DMS53 (cell line): ENCODE measurements at places on chromosomes 12 and 14.

GRCh38 chr12:53198486-53199110 lies 8.5 kb downstream of the ITGB7 start:
- DNase-seq: peak; percentile 65

- no peak for DNase-seq
Observed at GRCh38 chr12:41103614-41104013, 84.5 kb upstream of the PDZRN4 start.

- peak; percentile 17 for DNase-seq
Observed at GRCh38 chr12:14833952-14834351, 9.4 kb downstream of the ART4 start.

DNA sequence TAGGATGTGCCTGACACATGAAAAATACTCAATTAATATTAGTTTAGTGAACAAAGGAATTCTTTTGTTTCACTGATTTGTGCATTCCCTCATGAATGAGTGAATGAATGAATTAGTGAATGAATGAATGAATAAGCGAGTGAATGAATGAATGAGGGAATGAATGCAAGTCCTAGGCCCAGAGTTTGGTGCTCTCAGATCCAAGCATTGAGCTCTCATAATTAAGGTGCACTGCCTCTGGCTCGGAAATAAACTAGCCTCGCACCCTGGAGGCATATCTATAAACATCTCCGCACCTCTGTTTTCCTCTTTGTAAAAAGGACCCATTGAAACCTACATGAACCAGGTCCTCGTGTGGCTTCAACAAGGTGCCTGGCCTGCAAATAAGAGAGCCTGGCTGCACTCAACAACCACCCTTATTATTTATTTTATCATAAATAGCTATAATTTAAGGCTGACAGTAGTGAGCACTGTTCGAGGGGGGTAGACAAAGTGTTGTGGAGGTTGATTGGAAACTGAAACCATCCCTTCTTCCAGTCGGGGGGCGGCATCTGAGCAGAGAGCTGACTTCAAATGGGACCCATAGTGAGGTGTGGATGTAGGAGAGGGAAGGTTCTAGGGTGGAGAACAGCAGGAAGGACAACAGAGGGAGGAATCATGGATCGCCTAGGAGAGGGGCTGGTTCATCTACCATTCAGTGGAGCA lies 316.8 kb downstream of the BCL11B start:
- DNase-seq: no peak

GRCh38 chr14:61678975-61679374 lies 16.3 kb upstream of the HIF1A start:
- DNase-seq: no peak

DNA sequence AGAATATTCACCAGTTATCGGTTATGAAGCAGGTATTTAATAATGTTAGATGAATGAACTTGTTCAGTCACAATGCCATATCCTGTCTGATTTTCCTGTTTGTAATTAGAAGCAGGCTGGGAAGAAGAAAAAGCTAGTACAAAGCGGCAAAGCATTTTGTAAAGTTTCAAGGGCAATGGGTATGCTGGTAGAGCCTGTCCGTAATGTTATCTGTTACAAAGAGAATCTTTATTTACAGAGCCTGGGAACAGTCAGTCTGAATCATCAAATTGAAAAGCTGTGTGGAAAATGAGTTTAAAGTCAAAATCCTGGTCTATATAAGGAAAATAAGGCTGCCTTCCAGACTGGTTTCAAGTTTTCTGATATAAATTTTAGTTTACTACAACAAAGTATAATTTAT lies 40.5 kb downstream of the PARP11 start:
- DNase-seq: peak; percentile 89

DNA sequence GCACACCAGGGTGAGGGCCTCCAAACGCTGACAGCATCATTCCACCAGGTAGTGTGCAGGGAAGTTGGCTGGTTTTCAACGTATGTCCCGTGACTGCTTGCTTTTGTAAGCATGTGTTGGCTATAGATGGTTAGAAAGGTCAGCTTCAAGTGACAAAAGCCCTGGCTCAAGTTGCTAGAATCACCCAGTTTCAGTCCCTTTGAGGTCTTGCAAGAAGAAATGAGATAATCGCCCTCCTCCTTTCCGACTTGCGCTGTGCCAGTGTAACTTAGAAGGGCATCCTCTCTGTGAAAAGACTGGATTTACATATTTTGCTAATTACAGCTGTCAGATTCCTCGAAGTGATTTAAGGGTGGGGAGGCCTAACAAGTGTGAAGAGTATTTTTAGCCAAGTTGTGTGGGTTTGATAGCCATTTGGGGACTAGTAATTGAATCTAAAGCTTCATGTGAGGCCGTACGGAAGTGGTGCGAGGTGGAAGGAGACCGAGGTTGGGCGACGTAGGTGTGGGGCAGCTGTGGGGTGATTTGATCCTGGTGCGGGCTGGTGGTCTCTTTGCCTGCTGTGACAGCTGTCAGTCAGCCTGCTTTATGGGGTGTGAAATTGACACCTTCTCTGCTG lies 94.7 kb downstream of the CHST11 start:
- DNase-seq: no peak
